ENCODE measurements at places on chromosomes 4 and X.

GRCh38 chr4:19735012-19735411 is 516.7 kb upstream of the SLIT2 start:
- no peak for DNase-seq

GRCh38 chr4:109207061-109207460 is 95.4 kb downstream of the COL25A1 start:
- no peak for DNase-seq

DNA sequence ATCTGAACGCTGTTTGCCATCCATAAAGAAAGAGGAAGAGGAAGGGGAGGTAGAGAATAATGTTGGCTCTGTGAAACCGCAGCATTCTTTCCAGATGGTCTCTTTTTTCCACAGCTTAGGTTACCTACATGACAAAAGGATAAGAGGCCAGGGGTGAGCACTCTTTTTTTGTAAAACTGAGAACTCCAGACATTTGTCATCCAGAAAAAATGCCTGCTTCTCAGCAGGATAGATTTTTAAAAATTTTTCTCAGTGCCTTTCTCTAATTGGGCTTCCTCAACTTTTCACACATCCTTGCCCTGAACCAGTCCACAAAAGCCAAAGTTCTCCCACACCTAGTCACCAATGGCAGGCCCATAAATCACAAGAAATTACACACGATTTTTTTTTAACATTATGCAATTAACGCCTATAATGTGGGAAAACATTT is 158.1 kb upstream of the TENM3 start:
- DNase-seq = no peak

DNA sequence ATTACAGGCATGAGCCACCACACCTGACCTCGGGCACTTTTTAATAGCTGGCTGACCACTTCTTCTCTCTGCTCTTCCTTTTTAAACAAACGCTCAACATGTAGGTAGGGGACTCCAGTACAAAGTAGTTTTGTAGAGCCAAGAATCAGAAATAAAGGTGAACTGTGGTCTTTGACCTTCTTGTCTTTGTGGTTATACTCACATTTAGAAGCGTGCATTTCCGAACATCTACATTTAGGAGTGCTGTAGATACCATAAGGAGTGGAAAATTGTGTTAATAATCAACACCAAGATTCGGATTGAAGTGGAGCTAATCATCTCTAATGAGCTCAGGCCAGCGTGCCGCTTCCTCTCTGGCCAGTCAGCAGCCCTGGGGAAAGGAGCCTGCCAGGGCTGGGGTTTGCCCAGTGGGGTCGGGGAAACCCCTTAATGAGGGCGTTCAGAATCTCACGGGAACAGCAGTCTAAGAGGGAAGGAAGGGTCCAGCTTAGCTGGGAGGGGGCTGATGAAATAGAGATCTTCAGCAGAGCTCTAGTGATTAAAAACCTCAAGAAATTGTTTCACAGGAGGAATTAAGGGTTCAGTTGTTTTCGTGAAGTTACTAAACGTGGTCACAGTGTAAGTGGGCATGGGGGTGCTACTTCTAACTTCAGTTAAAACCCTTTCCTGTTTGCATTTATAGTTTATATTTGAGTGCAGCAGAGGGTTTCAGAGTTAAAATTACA is 81.2 kb downstream of the GAB1 start:
- DNase-seq = no peak

GRCh38 chr4:156948738-156949137 is 22.9 kb downstream of the PDGFC start:
- no peak for DNase-seq

GRCh38 chrX:135988245-135988644 is 3.0 kb downstream of the SLC9A6 start:
- DNase-seq = no peak

GRCh38 chr4:117916728-117917127 is 117.6 kb upstream of the NDST3 start:
- no peak for DNase-seq

- DNase-seq = no peak
These were observed 31.5 kb downstream of the NALF2 start for GRCh38 chrX:69535661-69536060.

DNA sequence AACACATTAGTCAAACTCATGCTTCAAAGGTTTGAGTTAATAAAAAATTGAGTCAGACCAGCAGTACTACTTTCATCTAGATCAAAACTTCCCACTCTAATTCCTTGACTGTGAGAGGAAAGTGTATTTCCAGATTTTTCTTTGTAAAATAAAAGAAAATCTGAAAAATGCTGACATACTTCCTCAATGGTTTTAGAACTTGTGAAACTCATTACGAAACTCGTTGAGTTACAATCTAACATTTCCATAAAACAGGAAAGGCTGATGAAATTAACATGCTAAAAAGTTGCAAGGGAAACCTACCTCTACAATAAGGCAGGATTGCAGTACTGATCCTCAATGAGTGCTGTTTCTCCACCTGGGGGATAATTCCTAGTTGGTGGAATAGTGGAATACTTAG is 217.8 kb upstream of the HCCS start:
- DNase-seq = no peak

DNA sequence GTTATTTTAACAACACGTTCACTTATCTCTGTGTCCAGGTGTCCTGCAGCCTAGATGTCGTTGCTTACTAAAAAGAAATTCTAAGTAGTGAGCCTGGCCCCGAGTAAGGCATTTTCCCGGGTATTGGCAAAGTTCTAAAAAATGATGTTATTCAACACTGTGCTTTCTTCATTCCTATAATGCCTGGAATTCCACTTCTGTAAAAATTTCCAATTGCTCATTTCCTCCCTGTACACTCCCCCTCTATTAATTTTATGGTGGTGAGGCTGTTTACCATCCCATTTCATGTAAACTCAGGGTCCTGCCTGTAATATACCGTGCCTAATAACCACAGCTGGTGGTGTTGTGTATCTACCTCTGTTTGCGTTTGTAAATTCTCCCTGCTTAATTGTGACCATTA is 14.2 kb downstream of the BST1 start:
- no peak for DNase-seq

GRCh38 chr4:139904406-139904805 is 238.8 kb downstream of the MGST2 start:
- DNase-seq = peak; percentile 67

DNA sequence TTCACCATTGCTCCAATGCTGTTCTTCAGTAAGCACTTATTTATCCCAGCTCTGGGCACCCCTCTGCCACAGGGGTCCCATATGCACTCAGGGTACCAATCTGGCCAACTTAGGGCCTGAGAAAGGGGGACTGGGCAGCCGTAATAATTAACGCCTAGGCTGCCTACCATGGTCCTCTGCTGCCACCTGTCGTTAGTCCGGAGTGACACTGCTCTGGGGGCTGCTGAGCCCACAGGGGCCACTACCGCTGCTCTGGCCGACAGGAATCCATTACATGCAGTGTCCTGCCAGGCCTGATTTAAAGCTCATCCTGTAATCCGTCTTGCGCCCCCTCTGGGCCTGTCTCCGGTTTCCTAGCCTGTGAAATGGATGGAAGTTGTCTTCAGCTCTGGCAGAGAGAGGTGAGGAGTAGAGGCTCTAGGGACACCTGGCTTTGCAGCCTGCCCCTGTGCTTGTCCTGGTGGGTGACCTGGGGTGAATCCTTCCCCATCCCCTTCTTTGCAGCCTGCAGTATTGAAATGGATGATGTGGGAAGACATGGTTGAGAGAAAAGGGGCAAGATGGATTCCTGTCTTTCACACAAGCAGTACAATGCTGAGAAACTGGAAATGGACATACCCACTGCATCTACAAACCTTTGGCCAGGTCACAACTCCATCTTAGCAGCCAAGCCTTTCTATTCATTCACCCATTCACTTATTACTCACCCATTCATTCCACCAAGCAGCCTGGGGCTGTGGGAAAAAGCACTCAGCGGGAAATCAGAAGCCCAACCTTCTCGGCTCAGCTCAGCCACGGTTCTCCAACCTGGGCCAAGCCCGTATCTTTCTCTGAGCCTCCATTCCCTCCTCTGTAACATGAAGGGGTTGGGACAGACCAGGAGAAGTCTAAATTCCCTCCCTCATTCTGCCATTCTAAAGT is 116.3 kb upstream of the NALF2 start:
- DNase-seq = no peak

GRCh38 chrX:95889279-95889678 is 795.4 kb upstream of the DIAPH2 start:
- no peak for DNase-seq

GRCh38 chrX:19331831-19332230 is 11.9 kb upstream of the PDHA1 start:
- no peak for DNase-seq

DNA sequence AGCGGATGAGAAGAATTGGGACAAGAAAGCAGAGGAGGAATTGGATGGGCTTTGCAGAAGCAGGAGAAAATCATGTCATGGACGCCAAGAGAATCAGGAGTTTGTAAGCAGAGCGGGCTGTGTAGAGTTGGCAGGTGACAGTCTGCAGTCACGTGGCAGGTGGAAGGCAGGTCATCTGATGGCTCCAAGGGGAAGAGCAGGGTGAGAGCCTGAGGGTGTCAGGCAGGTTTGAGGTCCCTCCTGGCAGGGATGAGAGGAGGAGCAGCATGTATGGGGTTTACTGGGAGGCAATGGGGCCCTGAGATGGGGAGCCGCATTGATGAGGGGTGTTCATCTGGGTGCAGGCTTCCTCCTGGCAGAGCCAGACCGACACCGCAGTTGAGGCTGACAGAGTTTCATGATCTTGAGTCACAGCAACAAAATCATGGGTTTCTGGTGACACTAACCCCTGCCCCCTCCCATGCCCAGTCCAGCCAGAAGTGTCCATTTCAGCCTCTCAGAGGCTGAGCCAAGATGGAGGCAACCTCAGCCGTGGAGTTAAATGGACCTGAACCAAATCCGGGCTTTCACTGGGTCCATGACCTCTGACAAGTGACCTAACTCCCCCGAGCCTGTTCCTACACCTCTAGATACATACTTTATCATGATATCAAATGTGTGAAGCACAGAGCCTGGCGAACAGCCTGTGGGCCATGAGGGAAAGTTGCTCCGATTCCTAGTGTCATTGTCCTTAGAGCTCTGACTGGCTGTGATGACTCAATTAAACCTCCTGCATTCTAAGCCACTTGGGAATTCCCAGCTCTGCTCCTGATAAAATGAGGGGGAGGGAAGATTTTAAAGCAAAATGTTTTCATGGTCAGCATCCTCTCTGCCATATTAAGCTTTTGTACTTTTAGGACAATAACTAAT is 36.1 kb downstream of the EVC start:
- DNase-seq = no peak

GRCh38 chr4:836750-837301 is 10.9 kb upstream of the CPLX1 start:
- no peak for DNase-seq

- DNase-seq = no peak
These were observed 319.8 kb upstream of the SLC7A11 start for GRCh38 chr4:138561906-138562305.

- no peak for DNase-seq
These were observed 19.0 kb downstream of the SLC2A9 start for GRCh38 chr4:10002278-10002677.

DNA sequence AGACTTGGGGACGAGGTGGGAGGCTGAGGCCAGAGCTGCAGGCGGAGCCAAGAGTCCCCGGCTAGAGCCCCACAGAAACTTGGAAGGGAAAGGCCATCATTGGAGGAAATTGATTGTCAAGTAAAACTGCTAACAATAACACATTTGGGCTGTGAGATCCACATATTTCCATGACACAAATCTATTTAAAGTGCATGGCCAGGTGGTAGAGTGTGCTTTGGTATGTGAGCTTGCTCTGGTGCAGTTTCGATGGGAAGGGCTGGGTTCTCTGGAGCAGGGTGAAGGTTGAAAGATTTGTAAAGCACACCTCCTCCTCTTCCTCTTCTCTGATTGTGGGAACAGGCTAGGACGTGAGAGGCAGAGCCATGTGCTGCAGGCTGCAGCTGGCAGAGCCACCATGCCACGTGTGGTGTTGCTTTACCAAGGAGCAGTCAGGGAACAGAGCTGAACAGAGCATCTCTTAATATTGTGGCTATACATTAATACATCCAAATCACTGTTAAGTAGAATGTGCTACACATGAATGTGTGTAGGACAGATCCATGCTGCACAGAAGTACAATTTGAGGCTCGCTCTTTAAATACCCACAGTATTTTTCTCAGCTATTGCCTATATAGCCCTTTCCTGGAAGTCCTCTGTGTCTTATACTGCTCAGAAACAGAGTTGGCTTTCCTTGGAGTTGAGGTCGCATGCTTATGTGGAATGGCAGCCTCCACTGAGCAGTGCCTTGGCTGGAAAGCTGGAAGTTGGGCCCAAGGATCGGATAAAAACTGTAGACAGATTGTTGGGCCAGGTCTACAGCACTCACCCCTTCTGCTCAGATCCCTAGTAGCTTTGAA is 37.7 kb downstream of the FHDC1 start:
- no peak for DNase-seq

DNA sequence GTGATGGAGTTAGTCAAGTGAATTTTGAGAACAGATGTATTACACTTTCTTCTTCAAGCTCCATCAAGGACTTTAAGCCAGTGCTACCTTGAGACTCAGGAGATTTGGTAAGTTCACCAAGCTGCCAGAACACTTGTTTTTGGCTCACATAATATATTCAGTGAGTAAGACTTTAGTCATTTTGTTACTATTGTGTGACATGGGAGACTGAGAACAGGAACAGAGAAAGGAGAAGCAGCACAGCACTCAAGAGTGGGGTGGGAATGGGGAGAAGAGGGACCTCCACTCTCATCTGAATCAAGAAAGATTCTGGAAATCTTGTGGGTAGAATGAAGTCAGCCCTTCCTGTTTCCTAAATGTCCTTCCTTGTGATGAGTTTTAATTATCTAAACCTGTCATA is 87.3 kb upstream of the TET2 start:
- DNase-seq = no peak

DNA sequence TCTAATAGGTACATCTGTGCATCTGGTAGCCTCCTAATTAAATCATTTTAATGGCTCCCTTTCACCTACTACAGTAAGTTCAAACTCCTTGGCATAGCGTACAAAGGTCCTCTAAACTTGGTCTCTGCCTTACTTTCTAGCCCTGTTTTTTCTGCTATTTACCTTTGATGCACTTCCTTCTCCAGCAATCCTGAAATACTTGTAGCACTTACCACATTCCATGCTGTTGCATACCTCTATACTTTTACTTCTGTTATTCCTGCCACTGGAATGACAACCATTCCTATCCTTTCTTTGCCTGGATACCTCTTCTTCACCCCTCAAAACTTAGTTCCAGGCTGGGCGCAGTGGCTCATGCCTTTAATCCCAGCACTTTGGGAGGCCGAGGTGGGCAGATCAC is 56.6 kb upstream of the LHFPL1 start:
- no peak for DNase-seq

- no peak for DNase-seq
These were observed 59.2 kb downstream of the MND1 start for GRCh38 chr4:153403726-153404125.

- no peak for DNase-seq
These were observed 25.7 kb downstream of the ZNF185 start for GRCh38 chrX:152923599-152923998.

DNA sequence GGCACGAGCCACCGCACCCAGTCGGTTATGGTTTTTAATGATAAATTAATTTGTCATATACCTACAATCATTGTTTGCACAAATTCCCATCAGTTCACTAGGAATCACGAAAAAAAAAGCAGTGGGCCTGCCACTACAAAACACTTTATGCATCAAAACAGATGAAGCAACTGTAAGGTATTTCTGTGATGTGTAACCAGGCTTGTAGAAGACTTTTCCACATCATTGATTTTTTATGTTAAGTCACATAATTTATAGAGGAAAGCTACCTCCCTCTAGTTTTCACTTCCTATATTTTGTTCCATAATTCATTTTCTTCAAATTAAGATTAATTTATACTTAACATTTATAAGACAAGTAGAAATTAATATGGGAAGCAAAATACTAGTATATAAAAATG is 6.7 kb upstream of the FAM200B start:
- DNase-seq = no peak
